ENCODE measurements at places on chromosomes 5 and 9.
A peak's percentile ranks its signal among the peaks of the same experiment; 100 is the strongest.

- no peak for DNase-seq
Measured at GRCh38 chr9:108270051-108270450, 585.7 kb downstream of the ACTL7B start.

DNA sequence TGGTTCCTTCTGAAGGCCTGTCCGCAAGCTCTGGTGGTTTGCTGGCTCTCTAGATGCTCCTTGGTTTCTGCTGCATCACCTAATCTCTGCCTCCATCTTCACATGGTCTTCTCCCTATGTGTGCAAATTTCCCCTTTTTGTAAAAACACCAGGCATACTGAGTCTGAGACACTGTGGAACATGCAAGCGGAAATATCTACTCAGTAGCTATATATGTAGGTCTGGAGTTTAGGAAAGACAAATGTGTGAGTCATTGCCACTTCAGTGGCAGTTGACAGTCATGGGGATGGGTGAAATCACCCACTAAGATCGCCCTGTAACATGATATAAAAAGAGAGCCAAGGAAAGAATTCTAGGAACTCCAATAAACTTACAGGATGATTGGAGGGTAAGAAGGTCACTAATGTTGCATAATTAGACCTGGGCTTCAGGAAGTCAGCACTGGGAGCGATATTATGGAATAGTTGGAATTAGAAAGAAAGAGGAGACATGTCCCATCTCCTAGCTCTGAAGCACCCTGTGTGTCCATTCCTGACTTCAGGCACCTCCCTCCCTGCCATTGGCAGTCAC lies 22.7 kb upstream of the UBLCP1 start:
- no peak for DNase-seq

DNA sequence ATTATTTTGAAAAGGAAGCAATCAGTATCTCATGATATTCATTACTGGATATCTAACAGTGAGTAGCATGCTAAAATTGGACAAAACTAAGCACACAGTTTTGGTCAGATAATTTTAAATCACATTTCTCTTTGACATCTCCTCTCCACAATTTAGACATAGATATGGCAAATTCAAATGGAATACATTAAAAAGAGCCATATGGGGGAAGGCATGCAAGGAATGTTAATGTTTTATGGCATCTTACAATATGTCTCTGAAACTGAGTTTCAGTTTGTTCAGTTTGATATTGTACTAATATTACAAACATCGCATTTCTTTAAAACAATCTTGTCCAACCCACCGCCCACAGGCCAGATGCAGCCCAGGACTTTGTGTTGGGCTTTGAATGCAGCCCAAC lies 151.0 kb downstream of the HTR1A start:
- DNase-seq, result no peak

GRCh38 chr5:75088648-75089047 lies 36.3 kb upstream of the GCNT4 start:
- DNase-seq, result no peak

DNA sequence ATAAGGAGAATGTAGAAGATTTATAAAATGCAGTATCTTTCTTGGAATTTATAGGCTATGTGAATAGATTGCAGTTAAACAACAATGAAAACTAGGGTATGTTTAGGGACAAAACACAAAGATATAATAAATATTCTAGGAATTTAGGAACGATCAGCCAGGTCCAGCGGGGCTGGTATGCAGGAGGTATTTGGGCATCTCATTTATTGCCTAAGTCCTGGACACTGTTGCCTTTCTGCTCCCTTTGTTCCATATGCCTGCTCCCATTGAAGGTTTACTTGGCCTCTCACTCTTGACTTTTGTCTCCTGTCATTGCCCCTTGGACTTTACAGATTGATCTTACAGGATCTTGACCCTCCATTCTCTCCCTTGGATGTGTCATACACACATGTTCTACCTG lies 55.9 kb downstream of the SNX24 start:
- DNase-seq, result no peak

DNA sequence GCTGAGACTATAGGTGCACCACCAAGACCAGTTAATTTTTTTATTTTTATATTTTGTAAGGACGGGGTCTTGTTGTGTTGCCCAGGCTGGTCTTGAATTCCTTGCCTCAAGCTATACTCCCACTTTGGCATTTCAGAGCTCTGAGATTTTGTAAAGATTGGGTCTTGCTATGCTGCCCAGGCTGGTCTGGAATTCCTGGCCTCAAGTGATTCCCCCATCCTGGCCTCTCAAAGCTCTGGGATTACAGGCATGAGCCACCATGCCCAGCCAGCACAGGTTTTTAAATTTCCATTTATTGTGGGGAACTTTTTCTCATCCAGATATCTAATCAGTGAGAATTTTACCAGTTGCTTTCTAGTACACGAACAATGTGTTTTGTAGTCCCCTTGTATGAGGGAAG lies 156.1 kb upstream of the VLDLR start:
- DNase-seq, result no peak

GRCh38 chr9:83219154-83219923 lies 156.4 kb upstream of the RASEF start:
- peak; percentile 85 for DNase-seq

GRCh38 chr5:58327289-58327688 lies 132.6 kb downstream of the PLK2 start:
- DNase-seq, result no peak

DNA sequence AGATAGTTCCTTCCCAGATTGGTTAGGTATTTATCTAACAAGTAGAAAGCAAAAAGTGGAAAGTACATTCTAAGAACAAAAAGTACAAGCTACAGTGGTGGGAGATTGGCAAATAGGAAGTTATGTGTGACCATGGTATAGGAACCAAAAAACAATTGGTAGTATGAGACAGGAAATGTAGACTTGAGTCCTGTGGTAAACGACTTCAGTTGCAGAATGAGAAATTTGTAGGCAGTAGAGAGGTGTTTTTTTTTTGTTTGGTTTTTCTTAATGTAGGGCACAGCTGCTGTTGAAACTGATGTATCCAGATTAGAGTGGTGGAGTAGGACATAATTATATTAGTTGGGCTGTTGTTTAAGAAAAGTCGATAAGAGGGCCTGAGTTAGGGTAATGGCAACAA lies 72.0 kb downstream of the CCNH start:
- no peak for DNase-seq

- peak; percentile 34 for DNase-seq
Measured at GRCh38 chr5:150107909-150108447, 21.6 kb upstream of the CSF1R start.

DNA sequence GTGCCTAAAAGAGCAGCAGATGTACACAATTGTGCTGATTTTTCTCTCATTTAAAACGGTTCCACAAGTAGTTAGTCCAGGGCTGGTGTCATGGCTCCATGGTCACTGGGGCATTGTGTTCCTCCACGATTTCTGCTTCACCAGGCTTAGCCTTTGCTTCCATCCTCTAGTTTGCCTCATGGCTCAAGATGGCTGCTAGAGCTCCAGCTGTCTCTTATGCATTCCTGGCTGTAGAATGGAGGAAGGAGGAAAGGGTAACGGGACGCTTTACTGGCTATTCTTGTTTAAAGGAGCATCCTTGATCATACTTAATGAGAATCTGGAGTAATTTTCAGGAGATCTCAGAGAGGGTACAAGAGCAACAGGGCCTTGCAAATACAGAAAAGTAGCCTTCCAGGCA lies 47.7 kb downstream of the BOD1 start:
- DNase-seq, result no peak

DNA sequence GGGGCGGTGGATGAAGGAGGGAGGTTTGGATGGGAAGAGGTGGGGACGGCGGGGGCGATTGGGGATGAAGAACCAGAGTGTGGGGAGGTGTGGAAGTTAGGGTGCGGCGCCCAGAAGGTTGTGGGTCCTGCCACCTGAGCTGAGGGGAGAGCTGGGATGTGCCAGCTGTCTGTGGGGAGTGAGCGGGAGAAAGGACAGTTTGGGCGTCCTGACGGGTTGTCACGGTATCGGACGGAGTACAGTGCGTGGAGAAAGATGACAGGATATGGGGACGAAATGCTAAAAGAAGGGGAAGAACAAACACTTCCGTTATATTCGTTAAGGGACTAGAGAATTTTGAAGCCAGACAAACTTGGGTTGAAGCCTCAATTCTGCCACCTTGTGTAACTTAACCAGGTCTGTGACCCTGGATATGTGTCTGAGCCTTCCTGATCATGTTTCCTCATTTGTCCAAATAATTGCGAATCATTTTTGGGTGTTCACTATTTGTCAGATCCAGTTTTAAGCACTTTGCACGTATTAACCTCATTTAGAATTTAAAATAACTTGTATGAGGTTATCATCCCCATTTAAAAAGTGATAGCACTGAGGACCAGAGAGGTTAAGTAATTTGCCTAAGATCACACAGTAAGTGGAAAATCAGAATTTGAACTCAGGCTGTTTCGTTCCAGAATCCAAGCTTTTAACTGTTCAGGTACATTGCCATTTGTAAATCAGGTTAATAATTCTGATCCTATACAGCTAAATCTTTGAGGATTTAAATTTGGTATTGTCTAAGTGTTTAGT lies 689 bp downstream of the CNTRL start:
- DNase-seq, result no peak

DNA sequence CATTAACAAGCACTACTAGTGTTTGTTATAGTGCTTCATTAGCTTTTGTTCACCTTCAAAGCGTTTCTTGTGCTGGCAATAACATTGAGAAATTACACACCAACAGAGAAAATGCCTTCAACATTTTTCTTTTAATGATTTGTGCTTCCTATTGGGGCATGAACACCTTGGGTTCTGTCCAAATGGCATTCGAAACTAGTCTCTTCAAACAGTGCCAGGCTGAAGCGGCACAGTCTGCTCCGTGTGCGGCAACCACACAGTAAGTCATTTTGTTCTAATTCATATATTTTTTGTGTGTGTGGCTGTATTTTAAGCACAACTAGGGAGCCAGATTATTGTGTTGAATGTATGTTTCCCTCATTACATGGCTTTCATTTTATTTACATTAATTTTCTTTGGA lies 414.7 kb upstream of the SGCD start:
- no peak for DNase-seq

- no peak for DNase-seq
Measured at GRCh38 chr5:154166901-154167791, 23.4 kb upstream of the GALNT10 start.

GRCh38 chr9:38159599-38159998 lies 90.6 kb upstream of the SHB start:
- no peak for DNase-seq

DNA sequence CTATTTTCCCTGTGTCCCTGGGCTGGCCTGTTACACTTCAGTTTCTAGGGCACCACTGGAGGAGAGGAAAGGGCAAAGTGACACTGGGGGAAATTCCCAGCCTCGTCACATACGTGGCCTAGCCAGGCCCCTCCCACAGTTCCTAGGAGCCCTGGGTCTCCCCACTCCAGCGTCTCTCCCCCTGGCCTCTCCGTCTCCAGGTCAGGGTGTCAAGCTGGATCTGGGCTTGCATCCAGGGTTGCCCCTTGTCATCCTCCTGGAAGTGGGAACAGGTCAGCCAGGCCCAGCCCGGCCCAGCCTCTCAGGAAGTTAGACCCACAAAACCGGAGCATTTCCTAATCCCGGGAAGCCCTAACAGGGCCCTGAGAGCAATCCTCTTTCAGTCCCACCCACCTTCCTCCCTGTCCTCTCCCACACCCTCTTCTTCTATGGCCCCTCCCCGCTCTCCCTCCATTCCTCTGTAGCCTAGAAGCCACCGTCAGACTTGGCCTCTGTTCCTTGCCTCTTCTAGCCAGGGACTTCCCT lies 4.7 kb upstream of the TNIP1 start:
- no peak for DNase-seq

DNA sequence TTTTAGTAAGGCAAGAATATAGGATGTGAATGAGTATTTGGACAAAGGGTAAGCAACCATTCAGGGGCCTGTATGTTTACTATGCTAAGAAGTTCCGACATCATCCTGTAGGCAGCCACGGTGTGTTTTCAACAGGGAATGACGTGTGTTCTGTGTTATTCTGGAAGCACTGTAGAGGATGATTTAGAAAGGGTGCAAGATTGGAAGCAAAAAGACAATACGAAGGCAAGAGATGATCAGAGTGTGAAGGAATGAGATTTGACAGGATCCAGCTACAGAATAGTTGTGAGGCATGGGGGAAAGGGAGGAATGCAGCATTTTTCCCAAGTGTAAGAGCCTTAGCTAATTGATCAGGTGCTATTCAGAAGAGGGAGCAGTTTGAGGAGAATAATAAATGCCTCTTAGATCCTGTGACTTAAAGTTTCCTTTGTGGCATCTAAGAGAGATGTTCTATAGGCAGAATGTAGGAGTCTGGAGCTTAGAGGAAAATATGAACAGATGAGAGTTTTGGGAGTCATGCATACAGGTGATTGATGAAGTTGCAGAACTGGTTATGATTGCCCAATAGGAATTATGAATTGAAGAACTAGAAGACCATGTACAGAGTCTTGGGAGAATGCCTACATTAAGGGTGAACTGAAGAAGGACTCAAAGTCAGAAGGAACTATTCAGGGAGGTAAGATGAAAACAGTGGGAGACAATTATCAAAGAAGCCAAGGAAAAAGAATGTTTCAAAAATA lies 2.5 kb downstream of the SMC5 start:
- DNase-seq, result peak; percentile 17

DNA sequence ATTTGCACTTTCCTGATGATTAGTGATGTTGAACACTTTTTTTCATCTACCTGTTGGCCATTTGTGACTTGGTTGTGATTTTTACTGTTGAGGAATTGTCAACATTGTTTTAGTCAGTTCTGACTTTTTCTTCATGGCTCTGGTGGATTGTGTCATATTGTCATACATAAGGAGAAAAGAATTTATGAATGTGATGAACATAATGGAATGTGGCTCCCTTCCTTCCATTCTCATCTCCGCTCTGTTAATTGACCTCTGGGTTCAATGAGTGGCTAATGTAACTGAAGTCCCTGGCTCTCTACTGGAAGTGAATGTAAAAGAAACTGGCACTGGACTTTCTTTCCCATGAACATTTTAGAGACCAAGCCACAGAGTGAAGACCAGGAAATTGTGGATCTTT lies 49.2 kb downstream of the KIAA1958 start:
- DNase-seq, result peak; percentile 53

DNA sequence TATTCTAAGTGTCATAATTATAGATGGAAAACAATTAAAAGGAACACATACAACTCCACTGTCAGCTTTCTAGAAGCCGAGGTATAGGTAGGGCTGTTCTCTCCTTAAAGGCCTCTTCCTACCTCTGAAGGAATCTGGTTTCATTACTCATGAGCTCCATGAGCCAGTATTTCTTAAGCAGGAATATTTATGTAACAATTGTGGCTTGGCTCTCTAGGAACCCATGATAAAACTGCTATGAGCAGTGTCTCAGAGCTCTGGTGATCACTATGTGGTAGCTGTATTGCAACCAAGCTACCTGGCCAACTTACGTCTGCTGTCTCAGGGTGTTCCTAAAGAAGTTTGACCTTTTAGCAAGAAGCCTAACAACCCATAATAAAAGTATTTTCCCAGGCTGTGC lies 157.7 kb downstream of the CEP120 start:
- no peak for DNase-seq

DNA sequence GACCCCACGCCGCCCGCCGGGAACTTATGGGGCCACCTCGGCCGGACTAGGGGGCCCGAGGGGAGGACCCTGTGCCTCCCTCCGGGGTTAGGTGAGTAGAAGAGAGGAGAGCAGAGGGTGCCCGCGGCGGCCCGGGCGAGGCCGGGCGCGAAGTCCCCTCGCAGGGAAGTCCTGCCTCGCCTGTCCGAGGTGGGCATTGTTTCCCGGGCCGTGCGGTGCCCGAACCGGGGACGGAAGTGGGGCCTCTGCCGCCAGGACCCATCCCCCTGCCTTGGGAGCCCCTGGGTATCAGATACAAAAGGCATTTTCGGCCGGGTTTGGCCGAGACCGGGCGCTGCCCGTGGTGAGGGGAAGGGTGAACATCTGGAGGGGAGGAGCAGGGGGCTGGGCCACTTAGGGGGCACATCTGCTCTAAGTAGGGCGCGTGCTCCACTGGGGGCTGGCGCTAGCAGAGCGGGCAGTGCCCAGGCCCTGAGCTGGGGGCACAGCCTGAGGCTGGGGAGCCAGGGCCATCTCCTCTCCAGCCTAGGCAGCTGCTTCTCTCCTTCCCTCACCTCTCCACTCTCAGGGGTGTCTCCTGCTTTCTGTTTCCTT lies 48.2 kb downstream of the DAB2IP start:
- DNase-seq, result peak; percentile 60
